ENCODE measurements at places on chromosomes 3 and 15.
A peak's percentile ranks its signal among the peaks of the same experiment; 100 is the strongest.

- H3K27ac ChIP-seq: no peak overlapping the region
- no peaks in the 10 kb centered on the region for H3K4me1 ChIP-seq
- H3K27me3 ChIP-seq: no peaks in the 10 kb centered on the region
- DNase-seq: no peak
- no peak overlapping the region for H3K4me3 ChIP-seq
- no peaks in the 10 kb centered on the region for H3K36me3 ChIP-seq
Measured at GRCh38 chr3:144491333-144491732, 519.7 kb downstream of the DIPK2A start.

DNA sequence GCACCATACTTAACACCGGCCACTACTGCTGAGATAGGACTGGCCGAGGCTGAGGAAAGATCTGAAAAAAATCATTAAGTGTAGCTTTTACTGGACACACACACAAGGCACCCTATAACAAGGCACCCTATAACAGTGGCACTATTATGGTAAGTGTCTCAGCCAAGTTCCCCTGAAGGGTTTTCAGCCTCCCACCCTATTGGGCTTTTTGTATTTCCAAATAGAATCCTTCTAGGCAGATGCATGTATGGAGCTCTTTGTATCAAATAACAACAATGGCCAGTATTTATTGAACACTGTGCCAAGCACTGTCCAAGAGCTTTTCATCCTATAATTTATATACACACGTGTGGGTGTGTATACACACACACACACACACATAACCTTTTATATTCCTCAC, 6.7 kb upstream of the DNAJA4 start:
- no peak for DNase-seq
- H3K36me3 ChIP-seq: no peaks in the 10 kb centered on the region
- H3K4me1 ChIP-seq: peaks cover 1% of the 10 kb centered on the region
- H3K27me3 ChIP-seq: peaks cover 7% of the 10 kb centered on the region
- no peak overlapping the region for H3K27ac ChIP-seq

DNA sequence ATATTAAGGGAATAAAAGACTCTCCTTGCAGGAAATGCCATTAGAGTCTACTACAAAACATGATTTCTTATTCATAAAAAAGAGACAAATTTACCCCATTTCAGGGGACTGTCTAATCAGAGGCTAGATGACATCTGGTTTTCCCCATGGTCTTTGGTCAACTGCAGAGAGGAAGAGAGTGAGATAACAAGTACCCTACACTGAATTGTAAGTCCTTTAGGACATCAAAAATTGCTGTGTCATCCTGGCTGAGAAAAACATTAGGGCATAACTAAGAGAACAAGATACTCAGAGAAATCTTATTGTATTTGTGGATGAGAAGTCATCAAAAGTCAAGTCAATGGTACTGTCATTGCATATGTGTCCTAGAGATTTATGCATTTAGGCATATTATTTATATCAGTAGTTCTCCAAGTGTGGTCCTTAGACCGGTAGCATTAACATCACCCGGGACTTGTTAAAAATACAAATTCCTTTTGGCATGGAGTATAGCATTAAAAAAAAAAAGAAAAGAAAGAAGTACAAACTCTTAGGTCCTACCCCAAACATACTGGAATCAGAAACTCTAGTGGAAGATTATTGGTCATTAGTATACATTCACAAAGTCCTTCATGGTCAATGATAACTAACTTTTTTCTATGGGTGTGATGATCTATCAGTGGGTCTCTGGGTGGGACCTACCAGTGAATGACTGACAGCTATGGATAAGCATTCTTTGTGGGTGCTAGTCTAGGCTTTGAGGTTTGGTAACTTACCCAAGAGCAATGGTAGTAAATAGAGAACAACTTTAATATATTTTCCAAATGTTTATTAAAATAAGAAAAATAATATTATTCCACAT, 29.0 kb upstream of the TBC1D5 start:
- no peak overlapping the region for H3K4me3 ChIP-seq
- DNase-seq: no peak
- H3K36me3 ChIP-seq: peaks cover 22% of the 10 kb centered on the region

- H3K27ac ChIP-seq: no peak overlapping the region
- no peak overlapping the region for H3K4me3 ChIP-seq
- peaks cover 50% of the 10 kb centered on the region for H3K36me3 ChIP-seq
Measured at GRCh38 chr3:53223541-53223966, 32.3 kb downstream of the TKT start.

DNA sequence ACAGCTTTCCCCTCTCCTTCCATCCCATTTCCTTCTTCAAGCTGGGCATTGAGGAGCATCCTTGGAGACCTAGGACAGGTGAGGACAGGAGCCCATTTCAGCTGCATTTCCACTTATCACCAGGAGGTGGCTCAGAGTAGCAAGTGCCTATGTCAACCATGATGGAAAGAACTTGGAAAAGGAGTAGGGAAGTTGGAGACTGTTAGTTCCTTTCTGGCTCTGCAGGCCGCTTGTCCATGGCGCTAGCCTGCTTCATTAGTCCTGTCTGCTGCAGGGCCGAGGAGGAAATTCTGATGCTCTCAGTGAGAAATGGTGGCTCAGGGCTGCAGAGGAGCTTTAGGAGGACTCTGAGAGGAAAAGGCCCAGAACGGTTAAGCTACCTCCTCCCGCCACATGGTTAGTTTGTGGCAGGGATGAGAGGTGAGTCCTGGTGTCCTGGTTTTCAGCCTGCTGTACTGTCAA, 7.0 kb upstream of the CD276 start:
- peaks cover 15% of the 10 kb centered on the region for H3K4me1 ChIP-seq
- no peak overlapping the region for H3K4me3 ChIP-seq

GRCh38 chr3:37994639-37994972, 4.0 kb downstream of the VILL start:
- H3K27me3 ChIP-seq: no peaks in the 10 kb centered on the region
- peaks cover 48% of the 10 kb centered on the region for H3K4me1 ChIP-seq
- H3K36me3 ChIP-seq: peaks cover 23% of the 10 kb centered on the region
- H3K27ac ChIP-seq: peak overlapping the region; percentile 87
- DNase-seq: no peak

DNA sequence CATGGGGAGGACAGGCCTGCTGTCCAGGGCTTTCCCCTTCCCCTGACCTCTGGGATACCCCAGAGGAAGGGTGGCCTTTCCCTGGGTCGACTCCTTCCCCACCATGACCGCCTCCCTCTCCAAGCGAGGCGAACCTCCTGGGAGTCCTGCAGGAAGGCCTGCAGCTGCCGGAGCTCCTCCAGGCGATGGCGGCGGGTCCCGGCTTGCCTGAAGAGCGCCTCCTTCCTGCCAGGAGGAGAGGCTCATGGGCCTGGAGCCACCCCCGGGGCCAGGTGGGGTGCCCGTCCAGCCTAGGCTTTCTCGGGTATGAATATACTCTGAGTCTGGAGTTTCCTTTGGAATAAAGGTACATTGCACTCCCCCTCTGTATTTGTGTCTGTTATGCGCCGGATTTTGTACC, 20.1 kb downstream of the PLA2G4B start:
- no peak overlapping the region for H3K4me3 ChIP-seq
- no peak overlapping the region for H3K27ac ChIP-seq
- H3K27me3 ChIP-seq: peaks cover 3% of the 10 kb centered on the region
- no peak for DNase-seq
- H3K36me3 ChIP-seq: no peaks in the 10 kb centered on the region

- H3K4me1 ChIP-seq: peaks cover 12% of the 10 kb centered on the region
- peak; percentile 41 for DNase-seq
- H3K36me3 ChIP-seq: no peaks in the 10 kb centered on the region
- H3K27ac ChIP-seq: no peak overlapping the region
- H3K4me3 ChIP-seq: peak overlapping the region; percentile 65
- H3K27me3 ChIP-seq: peaks cover 11% of the 10 kb centered on the region
Measured at GRCh38 chr3:66971891-66972551, 26.1 kb upstream of the KBTBD8 start.

DNA sequence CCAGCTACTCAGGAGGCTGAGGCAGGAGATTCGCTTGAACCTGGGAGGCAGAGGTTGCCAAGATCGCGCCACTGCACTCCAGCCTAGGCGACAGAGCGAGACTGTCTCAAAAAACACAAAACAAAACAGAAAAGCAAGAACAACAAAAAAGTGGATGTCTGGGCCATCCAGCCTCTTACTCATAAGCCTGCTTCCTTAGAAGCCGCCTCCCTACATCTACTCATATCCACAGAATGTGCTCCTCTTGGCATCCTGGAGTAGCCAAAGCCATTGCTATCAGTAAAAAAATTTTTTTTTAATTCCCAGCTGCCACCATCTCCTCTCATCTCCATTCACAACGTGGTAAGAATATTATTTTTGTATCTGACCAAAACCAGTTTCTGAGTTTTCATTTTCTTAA, 10.8 kb downstream of the ZSCAN2 start:
- H3K27ac ChIP-seq: no peak overlapping the region
- no peak overlapping the region for H3K4me3 ChIP-seq
- no peaks in the 10 kb centered on the region for H3K27me3 ChIP-seq
- H3K36me3 ChIP-seq: peaks cover 31% of the 10 kb centered on the region
- no peaks in the 10 kb centered on the region for H3K4me1 ChIP-seq
- no peak for DNase-seq

GRCh38 chr15:59528961-59529402, 82.6 kb upstream of the GCNT3 start:
- peaks cover 12% of the 10 kb centered on the region for H3K4me1 ChIP-seq
- H3K36me3 ChIP-seq: no peaks in the 10 kb centered on the region
- no peak overlapping the region for H3K27ac ChIP-seq
- peak; percentile 51 for DNase-seq
- peaks cover 17% of the 10 kb centered on the region for H3K27me3 ChIP-seq

DNA sequence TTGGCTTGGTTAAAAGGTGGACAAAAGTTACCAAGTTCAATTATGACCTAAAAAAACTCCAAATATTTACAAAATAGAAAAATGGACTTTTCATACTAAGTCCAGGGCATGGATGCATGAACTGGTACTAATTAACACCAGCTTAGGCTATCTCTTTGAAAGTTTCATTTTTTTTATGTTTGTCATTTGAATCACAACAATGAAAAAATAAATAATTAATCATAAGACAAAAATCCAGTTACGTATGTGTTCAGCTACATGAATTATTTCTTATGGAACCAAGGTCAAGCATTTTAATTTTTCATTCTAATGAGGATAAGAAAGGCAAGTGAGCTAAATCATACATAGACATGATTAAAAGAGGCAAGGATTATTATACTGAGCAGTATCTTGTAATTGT, 23.7 kb upstream of the STRIT1 start:
- no peaks in the 10 kb centered on the region for H3K36me3 ChIP-seq
- H3K4me1 ChIP-seq: no peaks in the 10 kb centered on the region
- no peak for DNase-seq

GRCh38 chr3:126666658-126667528, 12.0 kb upstream of the TXNRD3 start:
- H3K27me3 ChIP-seq: no peaks in the 10 kb centered on the region
- H3K36me3 ChIP-seq: no peaks in the 10 kb centered on the region
- no peak overlapping the region for H3K27ac ChIP-seq
- H3K4me1 ChIP-seq: no peaks in the 10 kb centered on the region
- no peak overlapping the region for H3K4me3 ChIP-seq
- DNase-seq: no peak

GRCh38 chr3:14508966-14509795, 31.0 kb downstream of the GRIP2 start:
- H3K4me1 ChIP-seq: no peaks in the 10 kb centered on the region
- peak; percentile 49 for DNase-seq
- no peak overlapping the region for H3K27ac ChIP-seq

DNA sequence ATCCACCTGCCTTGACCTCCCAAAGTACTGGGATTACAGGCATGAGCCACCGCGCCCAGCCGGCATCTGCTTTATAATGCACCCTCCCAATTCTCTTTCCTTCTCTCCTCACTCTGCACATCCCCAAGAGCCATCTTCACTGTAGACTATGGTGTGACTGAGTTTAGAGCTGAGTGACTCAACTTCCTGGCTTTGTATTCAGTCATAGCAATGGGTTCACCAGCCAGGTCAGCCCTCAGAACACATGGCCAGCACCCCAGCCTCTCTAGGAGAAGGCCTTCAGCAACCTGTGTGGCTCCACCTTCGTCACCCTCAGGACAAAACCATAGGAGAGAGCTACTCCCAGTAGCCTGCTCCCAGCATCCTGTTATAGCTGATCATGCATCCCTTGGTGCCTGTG, 33.0 kb downstream of the ARID3B start:
- peaks cover 10% of the 10 kb centered on the region for H3K4me1 ChIP-seq
- H3K27me3 ChIP-seq: no peaks in the 10 kb centered on the region
- peaks cover 68% of the 10 kb centered on the region for H3K36me3 ChIP-seq
- DNase-seq: no peak
- H3K4me3 ChIP-seq: no peak overlapping the region

DNA sequence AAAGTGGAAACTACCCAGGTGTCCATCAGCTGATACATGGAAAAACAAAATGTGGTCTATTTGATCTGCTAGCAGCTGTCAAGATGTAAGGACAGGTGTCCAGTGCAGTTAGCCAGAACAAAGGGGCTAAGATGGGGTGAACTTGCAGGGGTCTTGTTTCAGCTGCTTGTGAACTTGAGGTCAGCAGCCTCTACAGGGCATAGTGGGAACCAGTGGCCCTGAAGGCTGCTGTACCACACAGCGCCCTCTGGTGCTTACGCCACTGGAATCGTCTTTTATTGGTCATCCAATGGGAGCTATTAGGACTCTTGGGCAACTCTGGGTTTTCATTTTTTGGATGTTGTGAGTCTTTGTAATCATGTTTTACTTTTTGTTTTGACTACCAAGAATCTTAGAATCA, 62.2 kb upstream of the CTSH start:
- H3K27ac ChIP-seq: no peak overlapping the region
- H3K27me3 ChIP-seq: peaks cover 2% of the 10 kb centered on the region
- no peaks in the 10 kb centered on the region for H3K36me3 ChIP-seq
- H3K4me3 ChIP-seq: no peak overlapping the region
- DNase-seq: no peak
- peaks cover 14% of the 10 kb centered on the region for H3K4me1 ChIP-seq

GRCh38 chr3:5465183-5465582, 277.7 kb downstream of the EDEM1 start:
- peaks cover 6% of the 10 kb centered on the region for H3K27me3 ChIP-seq
- no peak overlapping the region for H3K4me3 ChIP-seq
- no peaks in the 10 kb centered on the region for H3K4me1 ChIP-seq

DNA sequence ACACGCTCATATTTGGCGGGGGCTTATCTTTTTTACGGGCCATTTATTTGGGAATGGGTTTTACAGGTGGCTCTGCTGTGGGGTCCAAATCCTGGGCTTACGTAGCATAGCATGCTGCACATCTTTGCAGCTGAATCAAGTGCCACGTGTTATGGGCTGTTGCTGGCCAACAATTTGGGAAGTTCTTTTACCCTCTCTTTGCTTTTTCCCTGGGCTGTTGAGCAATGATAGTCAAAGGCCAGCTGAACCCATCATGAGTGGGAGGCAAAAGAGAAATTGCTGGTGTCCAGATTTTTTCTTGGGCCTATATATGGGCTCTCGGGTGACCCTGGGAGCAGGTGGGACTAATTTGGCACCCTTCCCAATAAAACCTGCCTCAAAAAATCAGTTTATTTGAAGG, 209.3 kb upstream of the SATB1 start:
- DNase-seq: no peak
- no peak overlapping the region for H3K4me3 ChIP-seq
- H3K27ac ChIP-seq: no peak overlapping the region
- H3K27me3 ChIP-seq: no peaks in the 10 kb centered on the region
- peaks cover 1% of the 10 kb centered on the region for H3K4me1 ChIP-seq

GRCh38 chr3:115369021-115369420, 221.9 kb upstream of the ZBTB20 start:
- H3K4me3 ChIP-seq: no peak overlapping the region
- DNase-seq: no peak
- H3K36me3 ChIP-seq: no peaks in the 10 kb centered on the region
- no peaks in the 10 kb centered on the region for H3K4me1 ChIP-seq
- no peak overlapping the region for H3K27ac ChIP-seq
- H3K27me3 ChIP-seq: peaks cover 2% of the 10 kb centered on the region
